COR-L47 (cell line): ENCODE measurements at places on chromosomes 4 and X.

GRCh38 chrX:120512627-120513026, 43.5 kb upstream of the LAMP2 start:
- no peak for DNase-seq

DNA sequence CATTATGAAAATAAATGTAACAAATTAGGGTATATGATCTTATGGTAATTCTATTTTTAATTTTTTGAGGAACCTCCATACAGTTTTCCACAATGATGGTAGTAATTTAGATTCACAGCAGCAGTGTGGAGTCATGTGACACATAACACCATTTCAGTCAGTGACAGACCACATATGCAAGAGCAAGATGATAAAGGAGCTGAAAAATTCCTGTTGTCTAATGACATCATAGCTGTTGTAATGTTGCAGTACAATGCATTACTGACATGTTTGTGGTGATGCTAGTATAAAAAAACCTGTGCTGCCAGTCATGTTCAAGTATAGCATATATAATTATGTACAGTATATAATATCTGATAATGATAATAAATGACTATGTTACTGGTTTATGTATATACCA, 28.5 kb downstream of the EMCN start:
- DNase-seq, result no peak

GRCh38 chr4:173185847-173186510, 17.4 kb downstream of the GALNT7 start:
- DNase-seq, result no peak

- DNase-seq, result no peak
Observed at GRCh38 chrX:53249408-53250042, 24.5 kb upstream of the KDM5C start.

GRCh38 chr4:78734441-78735162, 41.5 kb upstream of the BMP2K start:
- no peak for DNase-seq

- DNase-seq, result no peak
Observed at GRCh38 chr4:19807505-19807904, 444.2 kb upstream of the SLIT2 start.

GRCh38 chr4:38780833-38781484, 1.8 kb downstream of the TLR10 start:
- no peak for DNase-seq

GRCh38 chrX:148382983-148383382, 117.4 kb upstream of the AFF2 start:
- no peak for DNase-seq

DNA sequence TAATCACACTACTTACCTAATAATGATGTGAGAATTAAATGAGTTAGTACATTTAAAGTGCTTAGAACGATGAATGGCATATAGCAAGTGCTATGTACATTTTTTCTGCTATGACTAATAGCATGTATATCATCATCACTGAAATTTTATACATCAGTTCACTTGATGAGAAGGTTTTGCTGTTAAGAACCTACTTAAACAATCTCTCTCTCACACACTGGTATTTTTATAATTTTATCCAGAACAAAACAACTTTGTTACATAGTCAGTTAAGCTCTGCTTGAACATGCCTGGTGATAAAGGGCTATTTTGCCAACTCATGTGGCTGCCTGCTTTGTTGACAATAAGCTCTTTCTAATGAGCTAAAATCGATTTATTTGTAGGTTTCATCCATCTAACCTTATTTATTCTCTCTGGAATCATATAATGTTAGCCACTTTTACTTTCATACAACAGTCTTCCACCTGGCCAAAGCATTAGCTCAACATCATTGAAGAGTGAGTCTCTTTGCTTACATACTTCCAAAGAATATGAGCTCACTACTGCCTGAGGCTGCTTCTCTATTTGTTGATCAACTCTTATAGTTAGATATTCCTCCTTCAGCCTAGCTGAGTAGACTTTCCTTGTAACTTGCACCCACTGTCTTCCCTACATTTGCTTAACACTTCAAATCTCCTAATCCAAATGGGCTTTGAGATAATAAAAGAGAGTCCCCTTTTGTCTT, 372.7 kb upstream of the BOD1L1 start:
- no peak for DNase-seq

DNA sequence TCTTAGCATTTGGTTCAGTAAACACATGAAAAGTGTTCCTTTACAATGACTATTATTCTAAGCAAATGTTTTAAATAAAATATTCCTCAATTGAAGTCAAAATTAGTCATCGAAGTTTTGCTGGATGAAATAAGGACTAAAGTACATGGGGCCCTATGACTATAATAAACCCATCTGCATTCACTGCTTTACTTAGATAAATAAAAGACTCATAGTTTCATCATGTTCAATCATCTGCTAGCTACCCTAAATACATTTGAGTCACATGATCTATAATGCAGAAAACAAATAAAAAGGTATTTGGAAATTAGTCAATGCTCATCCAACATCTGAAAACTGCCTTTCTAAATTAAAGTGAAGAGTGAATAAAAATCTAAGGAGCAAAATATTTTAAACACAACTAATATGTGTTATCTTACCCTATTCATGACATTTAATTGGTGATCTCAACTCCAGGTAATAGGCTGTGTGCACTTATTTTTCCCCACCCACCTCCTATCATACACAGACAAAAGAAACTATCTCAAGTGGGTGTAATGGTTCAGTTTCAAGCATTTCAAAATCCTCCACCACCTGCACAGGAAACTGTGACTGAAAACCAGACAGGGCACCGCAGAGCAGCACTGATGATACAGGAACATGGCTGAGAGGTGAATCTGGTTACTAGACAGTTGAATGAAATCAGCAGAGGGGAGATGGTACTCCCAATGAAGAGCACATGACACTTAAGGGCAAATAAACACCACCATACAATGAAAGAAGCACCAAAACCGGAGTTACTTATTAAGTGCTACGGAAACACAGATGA, 78.6 kb downstream of the CAMK2D start:
- no peak for DNase-seq

GRCh38 chr4:25842229-25842845, 20.5 kb downstream of the SEL1L3 start:
- DNase-seq, result no peak

GRCh38 chr4:66585767-66586166, 915.5 kb upstream of the EPHA5 start:
- no peak for DNase-seq

DNA sequence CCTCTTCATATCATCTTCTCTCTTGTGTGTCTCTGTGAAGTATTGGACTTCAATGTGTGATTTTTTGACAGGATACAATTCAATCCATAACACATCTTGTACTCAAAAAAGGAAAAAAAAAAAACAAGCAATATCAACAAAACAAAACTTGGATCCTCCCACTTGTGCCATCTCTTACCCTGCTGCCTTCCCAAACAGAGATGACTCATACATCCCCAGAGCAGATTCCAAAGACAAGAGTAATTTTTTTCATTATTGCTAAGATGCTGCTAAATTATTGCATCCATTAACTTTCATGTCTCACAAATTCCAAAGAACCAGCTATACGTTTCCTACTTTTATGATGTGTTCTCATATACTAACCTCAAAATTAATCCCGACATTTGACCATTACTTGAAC, 479.2 kb downstream of the GBA3 start:
- DNase-seq, result no peak

GRCh38 chrX:126170720-126171119, 4.6 kb upstream of the DCAF12L2 start:
- no peak for DNase-seq

DNA sequence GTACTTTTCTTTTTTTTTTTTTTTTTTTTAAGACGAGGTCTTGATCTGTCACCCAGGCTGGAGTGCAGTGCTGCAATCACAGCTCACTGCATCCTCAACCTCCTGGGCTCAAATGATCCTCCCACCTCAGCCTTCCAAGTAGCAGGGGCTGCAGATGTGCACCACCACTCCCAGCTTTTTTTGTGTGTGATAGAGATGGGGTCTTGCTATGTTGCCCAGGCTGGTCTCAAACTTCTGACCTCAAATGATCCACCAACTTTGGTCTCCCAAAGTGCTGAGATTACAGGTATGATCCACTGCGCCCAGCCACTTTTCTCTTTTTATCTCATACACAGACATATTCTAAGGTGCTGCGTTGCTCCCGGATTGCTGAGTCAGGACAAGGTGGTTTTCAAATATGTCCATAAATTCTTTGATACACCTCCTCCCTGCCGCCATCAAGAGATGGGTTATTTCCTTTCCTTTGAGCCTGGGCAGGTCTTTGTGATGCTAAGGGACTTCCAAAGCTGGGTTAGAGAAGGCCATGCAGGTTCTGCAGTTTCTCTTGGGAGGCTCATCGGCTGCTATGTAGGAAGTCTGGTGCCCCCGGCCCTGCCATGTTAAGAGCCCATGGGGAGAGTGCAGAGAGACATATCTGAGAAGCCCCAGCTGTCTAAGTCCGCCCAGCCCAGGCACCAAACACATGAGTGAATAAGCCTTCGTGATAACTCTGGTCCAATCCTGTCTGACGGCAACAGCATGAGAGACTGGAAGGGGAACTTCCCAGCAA, 8.4 kb upstream of the PLA2G12A start:
- no peak for DNase-seq

- DNase-seq, result no peak
Observed at GRCh38 chr4:113643505-113643904, 118.0 kb downstream of the CAMK2D start.

GRCh38 chr4:151541389-151542071, 132.6 kb downstream of the FHIP1A start:
- peak; percentile 98 for DNase-seq

DNA sequence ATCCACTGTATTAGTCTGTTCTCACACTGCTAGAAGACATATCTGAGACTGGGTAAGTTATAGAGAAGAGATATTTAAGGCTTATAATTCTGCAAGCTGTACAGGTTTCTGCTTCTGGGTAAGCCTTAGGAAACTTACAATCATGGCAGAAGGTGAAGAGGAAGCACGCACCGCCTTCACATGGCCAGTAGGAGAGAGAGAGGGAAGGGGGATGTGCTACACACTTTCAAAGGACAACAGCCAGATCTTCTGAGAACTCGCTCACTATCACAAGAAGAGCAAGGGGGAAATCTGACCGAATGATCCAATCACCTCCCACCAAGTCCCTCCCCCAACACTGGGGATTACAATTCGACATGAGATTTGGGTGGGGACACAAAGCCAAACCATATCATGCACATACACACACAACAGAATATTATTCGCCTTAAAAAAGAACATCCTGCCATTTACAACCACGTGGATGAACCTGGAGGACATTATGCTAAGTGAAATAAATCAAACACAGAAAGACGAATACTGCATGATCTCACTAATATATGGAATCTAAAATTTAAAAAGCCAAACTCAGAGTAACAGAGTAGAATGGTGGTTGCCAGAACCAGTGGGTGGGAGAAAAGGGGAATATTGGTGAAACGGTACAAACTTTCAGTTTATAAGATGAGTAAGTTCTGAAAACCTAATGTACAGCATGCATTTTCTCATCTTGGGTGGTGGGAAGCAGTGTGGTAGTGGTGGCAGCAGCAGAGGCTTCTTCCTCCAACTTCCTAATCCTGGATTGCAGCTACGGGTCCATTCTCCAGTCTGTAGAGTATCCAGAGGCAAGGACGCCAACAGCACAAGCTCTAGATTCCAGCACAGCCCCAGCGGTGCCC, 12.8 kb downstream of the FRYL start:
- DNase-seq, result no peak

DNA sequence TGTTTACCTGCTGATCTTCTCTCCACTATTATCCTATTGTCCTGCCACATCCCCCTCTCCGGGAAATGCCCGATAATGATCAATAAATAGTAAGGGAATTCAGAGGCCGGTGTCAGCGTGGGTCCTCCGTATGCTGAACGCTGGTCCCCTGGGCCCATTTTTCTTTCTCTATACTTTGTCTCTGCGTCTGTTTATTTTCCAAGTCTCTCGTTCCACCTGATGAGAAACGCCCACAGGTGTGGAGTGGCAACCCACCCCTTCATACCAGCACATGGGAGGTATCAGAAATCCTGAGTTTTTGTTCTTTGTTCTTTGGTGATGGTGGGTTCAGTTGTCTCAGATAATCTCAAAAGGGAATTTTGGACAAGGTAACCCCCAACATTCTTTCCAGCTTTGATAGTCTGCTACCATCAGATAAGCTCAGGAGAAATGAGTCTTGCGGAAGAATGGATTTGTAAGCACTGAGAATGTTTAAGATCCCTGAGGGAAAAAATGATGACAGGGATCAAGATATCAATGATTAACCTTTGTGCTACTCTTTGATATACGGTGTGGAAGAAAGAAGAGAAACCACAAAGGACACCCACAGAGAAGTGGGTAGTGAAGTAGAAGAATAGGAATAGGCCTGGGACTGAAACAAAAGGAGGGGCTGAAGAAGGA, 117.9 kb downstream of the CEP44 start:
- no peak for DNase-seq

DNA sequence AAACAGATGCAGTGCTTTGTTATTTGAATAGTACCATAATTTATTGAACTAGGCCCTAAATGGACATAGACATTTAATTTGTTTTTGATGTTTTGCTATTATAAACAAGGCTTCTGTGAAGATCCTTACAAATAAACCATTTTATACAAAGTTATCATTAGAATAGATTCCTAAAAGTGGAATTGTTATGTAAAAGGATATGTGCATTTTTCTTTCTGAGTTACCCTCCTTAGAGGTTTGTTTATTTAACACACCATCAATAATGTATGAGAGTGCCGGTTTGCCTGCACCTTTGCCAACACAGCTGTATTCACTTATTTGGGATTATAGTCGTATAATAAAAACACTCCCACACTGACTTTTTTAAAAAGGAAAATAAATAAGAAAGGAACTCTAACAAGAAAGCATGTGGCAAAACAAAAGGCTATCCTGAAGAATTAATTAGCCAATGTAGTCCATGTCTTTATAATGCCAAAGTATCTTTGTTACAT, 84.8 kb downstream of the PAK3 start:
- DNase-seq, result no peak

DNA sequence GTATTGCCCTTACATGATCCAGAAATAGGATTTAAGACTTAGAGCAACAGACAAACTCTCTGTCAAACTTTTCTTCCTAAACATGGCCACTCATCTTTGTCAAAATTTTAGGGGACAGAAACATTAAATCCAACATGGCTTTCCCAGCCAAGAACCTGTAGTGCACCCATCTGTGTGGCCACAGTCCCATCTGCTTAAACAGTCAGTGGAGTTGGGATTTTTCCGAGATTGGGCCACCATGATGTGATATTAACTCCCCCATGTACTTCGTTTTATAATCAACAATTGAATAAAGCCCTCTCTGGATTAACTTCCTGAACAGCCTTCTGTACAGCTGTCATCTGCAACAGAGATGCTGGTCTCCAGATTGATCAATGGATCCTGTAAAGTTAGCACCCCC, 28.9 kb downstream of the TMEM144 start:
- no peak for DNase-seq

DNA sequence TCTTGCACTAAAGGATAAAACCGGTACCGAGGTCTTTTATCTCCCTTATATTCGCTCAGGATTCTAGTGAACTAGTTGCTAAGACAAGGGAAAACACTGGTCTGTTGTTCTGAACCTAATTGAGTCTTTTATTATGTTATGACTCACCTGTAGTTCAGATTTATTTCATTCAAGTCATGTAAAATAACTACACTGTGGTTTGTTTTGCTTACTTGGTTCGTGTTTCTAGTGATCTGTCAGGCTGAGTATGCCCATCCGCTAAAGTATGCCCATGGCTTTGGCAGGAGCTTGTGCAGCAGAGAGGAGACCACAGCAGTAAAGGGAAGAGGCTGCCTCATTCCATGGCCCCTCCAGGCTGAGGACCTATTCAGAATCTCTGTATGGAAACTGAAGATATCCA, 126.1 kb downstream of the AFF1 start:
- DNase-seq, result no peak
